ENCODE measurements at places on chromosomes 12 and 14. TPM values are rescaled to one million over a fixed set of nuclear protein-coding genes. Genes with fewer than 3 reads are reported as not detected.

DNA sequence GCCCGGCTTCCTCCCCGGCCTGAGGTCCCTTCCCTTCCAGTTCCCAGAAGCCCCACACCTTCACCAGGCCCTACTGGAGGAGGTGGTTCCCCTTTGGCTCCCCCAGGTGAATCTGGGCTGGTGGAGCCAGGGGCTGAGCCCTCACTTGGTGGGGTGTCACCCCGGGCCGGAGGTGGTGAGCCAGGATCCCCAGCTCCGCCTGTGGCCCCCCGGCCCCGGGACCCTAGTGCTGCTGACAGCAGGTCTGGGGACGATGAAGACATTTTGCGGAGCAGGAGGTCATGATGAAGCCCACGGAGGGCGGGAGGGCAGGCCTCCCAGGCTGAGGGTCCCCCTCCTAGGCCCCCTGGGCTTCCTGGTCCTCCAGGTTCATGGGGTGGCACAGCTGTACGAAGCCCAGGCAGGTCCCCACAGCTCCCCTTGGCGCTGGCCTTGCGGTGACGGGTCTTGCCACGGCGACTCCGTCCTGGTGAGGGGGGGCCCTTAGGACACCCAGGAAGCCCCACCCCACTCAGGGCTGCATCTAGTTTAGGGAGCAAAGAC, 16.6 kb downstream of the MAP3K12 start:
- DNase-seq: no peak

GRCh38 chr12:116621194-116621593, 62.0 kb downstream of the MAP1LC3B2 start:
- no peak for DNase-seq

Gene ZDHHC22
- total RNA-seq: not detected

DNA sequence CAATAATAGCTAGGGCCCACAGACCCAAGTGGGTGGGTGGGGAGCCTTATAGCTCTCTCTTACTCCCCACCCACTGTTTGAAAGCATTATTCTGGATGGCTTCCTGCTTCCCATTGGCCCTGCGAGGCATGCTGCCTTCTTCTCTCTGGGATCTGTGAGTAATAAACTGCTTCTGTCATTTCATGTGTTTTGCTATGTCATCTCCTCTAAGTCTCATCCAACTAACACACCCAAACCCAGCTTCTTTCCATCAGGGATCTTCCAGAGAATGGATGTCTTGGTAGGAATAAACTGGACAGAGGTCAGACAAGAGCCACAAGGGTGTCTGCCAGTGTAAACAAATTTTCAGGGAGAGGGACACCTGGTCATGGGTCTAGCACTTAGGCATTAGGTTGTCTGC, 66.4 kb upstream of the BDKRB2 start:
- no peak for DNase-seq

DNA sequence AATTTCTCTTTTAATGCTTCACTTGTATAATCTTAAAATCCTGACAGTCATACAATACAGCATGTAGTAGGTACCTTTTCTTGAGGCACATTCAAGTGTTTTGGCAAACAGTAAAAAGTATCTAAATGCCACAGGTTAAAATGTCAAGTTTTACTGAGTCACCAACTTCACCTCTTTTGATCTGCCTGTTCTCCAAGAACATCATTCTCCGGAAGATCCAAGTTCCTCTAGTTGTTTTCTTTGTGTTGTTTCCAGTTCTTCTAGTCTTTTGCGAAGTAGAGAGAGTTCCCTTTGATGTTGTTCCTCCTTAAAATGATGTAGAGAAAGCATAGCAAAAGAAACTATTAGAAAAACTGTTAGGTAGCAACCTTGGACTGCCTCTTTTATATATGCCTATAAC, 151.1 kb downstream of the CEP83 start:
- no peak for DNase-seq
